Natural killer cell treated with Interleukin-12 subunit alpha and Interleukin-12 subunit beta and Interleukin-15 and Interleukin-18, amount 100 ng/mL, for 72 hours (primary cell): ENCODE measurements at places on chromosomes 7 and 10. TPM values are rescaled to one million over a fixed set of nuclear protein-coding genes. Genes with fewer than 3 reads are reported as not detected.

The NEUROG3 gene
- total RNA-seq = not detected

The SPDYE2B gene
- not detected for total RNA-seq

The OR2F2 gene
- total RNA-seq = not detected

The ABCB4 gene
- total RNA-seq = 0.69 TPM

The HTR5A gene
- not detected for total RNA-seq

The NOLC1 gene
- total RNA-seq = 172 TPM

The IL15RA gene
- total RNA-seq = 56.7 TPM

The FBXW4 gene
- 52.3 TPM for total RNA-seq

The CALHM1 gene
- total RNA-seq = not detected

DNA sequence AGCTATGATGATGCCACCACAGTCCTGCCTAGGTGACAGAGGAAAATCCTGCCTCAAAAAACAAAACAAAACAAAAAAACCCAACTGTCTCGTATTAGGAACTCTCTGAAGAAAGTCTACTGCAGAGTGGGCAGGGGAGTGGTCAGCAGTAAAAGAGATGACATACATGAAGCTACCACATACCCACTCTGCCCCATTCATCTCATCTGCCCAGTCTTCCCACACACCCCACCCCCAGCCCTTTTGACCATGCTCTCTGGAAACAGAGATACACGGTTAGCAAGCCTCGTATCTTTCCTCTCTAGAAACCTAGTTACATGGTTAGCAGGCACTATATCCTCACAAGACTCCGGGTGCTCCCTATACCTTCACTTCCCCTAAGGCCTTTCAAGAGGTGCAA is 8.3 kb downstream of the SLC37A3 start:
- no peak for DNase-seq

GRCh38 chr10:123270221-123270620 is 116.0 kb downstream of the BUB3 start:
- DNase-seq = no peak

- DNase-seq = no peak
These were observed 214.0 kb upstream of the KLF14 start for GRCh38 chr7:130947792-130948580.

DNA sequence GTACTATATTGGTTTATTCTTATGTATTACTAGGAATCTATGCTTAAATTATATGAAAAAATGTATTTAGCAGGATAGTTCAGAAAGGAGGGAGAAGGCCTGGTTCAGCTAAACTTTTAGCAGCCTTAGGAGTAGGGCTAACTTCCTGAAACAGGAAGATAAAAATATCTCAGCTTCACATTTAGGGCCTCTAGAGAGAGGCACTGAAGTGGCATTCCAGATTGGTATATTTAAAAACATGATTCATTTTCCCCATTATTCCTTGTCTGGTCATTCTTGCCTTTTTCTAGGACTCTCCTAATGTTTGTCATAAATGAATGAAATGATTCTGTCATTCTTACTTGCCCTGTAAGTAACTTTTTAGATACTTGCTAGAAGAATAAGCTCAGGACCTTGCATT is 63.0 kb upstream of the CYP26C1 start:
- no peak for DNase-seq

GRCh38 chr7:2445898-2446555 is 30.2 kb downstream of the GRIFIN start:
- DNase-seq = no peak

GRCh38 chr10:24706479-24707118 is 17.1 kb downstream of the ARHGAP21 start:
- DNase-seq = no peak

DNA sequence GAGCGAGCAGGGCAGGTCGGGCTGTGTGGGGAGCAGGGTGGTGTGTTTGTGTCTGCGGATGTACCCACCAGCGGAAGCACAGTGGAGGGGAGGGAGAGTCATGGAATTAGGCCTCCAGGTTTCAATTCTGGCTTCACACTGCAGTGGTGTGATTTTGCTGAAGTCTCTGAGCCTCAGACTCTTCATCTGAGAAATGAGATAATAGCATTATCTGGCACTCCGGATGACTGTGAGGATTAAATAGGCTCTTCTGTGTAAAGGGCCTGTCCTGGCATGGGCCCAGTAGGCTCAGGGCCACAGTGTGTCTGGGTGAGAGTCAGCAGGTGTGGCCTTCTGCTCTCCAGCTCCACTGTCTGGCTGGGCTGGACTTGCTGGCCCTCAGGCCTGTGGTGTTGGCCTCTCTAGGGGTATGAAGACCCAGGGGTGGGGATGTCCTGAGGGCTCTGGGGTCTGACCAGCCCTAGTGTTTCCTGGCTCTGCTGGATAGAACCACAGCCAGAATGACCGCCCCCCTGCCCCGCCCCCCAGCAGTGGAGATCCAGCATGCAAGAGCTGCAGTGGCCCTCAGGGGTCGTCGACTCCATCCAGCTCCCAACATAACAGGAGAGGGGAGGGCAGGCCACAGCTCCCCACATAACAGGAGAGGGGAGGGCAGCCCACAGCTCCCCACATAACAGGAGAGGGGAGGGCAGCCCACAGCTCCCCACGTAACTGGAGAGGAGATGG is 178.6 kb downstream of the RPS24 start:
- peak; percentile 42 for DNase-seq

GRCh38 chr10:88477343-88478085 is 105.6 kb downstream of the RNLS start:
- DNase-seq = no peak

DNA sequence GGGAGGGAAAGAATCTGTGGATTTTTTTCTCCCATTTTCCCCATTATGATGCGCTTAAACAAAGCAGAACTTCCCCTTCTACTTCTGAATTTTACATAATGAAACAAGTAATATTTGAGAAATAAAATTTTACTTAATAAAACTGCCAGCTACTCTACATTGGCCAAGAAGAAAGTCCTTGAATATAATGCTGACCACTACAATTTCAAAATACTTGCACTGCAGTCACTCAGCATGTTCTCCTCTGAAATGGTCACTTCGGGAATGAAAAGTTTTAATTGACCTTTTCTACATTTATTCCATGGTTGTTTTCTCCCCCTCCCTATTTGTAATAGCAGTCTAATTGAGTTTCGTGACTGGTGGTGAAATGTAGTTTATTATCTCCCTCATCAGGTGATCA is 23.9 kb downstream of the GLI3 start:
- no peak for DNase-seq

DNA sequence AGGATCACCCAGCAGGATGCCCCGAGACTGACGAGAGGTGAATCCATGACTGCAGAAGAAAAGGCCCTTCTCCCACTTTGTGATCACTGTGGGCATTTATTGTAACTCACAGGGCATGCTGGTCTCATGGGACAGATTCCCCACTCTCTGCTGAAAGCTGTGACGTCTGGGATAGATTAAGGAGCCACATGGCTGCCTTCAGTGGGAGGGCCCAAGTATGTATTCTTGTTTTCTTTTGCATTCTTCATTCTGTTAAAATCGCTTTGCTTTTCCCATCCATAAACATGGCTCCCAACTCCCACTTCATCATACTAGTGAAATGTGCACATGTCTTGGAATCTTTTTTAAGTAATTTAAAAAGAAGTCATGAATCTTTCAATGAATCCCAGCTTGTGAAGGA is 67.2 kb downstream of the FAM107B start:
- no peak for DNase-seq

DNA sequence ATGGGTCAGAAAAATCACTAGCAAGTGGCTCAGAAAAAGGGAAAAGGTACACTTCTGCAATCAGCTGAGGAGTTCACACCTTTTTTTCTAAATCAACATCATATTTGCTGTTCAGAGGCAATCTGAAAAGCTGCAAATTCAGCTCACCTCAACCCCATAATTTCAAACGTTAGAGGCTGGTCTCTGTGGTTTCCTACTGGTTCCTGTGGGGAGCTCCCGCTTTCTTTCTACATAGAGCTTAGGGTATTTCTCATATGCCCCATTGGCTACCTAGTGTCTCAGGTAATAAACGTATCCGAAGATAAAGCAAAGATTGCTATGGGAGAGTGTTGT is 5.2 kb upstream of the ZNF22 start:
- no peak for DNase-seq

- no peak for DNase-seq
These were observed 159.5 kb upstream of the ZNF32 start for GRCh38 chr10:43808136-43808535.

DNA sequence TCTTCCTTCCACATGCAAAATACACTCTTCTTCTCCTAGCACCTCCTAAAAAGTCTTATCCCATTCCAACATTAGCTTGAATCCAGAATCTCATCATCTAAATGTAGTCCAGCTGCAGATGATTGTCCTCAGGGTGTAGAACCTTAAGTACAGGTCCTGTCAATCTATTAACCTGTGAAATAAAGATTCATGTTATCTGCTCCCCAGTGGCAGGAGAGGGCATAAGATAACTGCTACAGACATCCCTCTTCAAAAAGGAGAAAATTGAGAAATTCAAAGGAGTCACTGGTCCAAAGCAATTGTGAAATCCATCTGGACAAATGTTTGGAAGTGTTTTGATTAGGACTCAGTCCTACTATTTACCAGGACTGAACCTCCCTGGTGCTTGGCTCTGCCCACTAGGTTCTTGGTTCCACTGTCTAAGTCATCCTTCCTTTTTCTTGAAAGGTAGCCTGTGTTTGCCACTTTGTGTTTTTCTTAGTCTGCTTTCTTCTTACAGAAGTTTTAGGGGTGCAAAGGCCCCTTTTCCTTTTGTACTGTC is 96.2 kb downstream of the ADD3 start:
- no peak for DNase-seq

DNA sequence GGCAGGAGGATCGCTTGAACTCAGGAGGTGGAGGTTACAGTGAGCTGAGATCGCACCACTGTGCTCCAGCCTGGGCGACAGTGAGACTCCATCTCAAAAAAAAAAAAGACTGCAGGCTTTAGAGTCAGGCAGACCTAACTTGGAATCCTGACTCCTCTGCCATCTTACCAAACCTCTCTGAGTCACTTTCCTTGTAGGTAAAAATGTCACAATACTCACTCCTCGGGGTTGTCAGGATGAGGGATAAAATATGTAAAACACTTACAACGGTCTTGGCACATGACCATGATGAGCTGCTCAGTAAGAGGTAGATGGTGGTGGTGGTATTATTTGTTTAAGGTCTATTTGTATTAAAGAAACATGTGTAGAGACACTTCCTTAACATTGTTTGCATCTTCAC is 154.1 kb upstream of the PDE1C start:
- DNase-seq = no peak

GRCh38 chr7:140078392-140078791 is 15.6 kb upstream of the PARP12 start:
- no peak for DNase-seq

GRCh38 chr10:114876169-114876568 is 54.6 kb downstream of the FHIP2A start:
- no peak for DNase-seq

- no peak for DNase-seq
These were observed 305.6 kb upstream of the ANKRD30A start for GRCh38 chr10:36819781-36820180.

GRCh38 chr7:2820508-2820934 is 23.6 kb downstream of the GNA12 start:
- DNase-seq = no peak

GRCh38 chr10:107914450-107915214 is 750.1 kb upstream of the SORCS1 start:
- no peak for DNase-seq

DNA sequence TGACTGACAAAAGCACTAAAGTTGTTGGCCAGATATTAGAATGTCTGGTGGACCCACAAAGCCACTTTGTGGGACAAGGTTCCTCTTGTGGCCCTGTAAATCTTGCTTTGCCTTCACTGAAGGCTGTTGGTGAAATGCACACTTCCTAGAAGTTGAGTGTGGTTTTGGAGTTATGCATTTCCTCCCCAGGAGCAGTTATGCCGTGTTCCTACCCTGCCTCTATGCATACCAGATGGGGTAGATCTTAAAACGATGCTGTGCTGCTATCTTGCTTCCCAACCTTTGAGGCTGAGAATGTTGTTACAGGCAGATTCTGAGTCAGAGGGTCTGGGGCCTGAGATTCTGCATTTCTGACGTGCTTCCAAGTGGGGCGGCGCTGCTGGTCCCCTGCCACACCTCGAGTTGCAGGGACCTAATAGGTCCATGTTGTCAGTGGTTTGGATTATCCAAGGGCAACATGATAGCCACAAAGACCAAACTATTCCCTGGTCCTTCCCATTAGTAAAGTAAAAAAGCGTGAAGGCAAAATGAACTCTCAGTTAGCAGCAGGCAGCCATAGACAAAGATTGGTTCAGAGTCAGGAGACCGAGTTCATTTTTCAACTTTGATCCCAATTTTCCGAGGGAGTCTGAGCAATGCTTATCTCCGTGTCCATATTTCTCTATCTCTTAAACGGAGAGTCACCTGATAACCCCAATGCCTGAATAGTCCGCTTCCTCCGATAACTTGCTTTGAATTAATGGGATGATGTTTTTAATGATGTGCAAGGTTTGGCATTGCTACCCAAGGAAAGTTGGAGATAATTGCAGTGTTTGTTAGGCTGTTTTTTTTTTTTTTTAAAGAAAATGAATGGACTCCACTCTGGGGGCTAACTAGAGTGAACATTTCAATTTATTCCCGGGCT is 55.8 kb downstream of the CDHR3 start:
- DNase-seq = no peak

DNA sequence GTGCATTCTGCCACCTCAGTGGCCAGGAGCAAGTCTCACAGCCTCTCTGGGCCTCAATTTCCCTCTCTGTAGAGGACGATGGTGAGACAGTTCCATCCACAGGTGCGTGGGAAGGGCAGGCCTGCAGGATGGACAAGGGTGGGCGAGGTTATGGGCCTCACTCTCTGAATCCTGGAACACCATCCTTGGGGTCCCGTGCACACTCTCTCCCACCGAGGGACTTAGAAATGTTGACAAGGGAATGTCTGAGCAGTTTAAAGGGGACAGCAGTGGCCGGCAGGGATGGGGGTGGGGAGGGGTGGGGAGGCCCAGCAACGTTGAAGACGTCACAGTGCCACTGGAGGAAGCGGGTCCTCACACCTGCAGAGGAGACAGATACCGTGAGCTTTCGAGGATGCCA is 111.5 kb downstream of the FOXL3 start:
- no peak for DNase-seq

DNA sequence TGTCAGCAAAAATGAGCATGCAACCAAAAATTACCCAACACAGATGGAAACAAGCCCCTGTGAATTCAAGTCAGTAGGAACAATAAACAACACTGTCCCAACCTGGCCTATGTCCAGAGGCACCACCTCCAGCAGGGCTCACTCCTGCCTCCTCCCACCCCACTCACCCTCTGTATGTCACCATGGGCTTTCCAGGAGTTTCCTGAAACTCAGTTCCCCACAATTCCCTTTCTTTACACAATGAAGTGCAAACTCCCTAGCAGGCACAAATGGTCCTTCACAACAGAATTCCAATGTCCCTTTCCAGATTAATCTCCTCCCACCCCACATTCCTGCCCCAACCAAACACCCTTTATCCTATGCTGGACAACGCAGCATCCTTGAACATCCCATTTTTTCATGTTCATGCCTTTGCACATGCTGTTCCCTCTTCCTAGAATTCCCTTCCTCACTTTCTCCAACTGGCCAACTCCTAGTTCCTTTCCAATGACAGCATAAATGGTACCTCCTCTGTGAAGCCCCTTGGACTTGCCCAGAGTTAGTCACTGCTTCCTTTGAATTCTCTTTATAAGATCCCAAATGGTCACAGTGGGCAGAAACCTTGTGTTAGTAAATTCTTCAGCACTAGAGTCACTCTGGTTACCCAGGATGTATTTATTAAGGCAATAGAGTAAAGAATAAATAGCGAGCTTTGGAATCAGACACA is 157.5 kb downstream of the SLIT1 start:
- peak; percentile 56 for DNase-seq

GRCh38 chr10:124719213-124719851 is 24.8 kb downstream of the FAM53B start:
- DNase-seq = peak; percentile 66
